CD4-positive, alpha-beta T cell treated with Interleukin-2 at 100 ng/mL for 4 hours (primary cell): ENCODE measurements at places on chromosomes 4 and X.

DNA sequence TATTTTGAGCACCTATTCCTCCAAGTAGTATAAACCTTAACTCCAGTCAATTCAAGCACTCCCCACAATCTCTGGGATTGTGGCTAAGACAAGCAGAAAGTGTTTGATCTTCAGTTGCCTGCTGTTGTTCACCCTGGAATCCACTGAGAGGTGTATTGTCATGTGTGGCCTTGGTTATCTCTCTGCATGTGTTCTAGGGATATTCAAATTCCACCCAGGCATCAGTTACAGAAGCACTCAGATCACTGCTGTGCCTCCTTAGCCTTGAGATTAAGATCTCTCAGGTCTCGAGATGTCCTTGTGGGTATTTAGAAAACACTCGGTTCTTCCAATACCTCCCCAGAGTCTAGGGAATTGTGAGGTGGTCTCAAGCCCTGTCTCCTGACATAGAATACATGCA lies 213.3 kb downstream of the SMARCA1 start:
- no peak for DNase-seq

- DNase-seq: no peak
Observed at GRCh38 chr4:31069151-31069550, 349.0 kb downstream of the PCDH7 start.

DNA sequence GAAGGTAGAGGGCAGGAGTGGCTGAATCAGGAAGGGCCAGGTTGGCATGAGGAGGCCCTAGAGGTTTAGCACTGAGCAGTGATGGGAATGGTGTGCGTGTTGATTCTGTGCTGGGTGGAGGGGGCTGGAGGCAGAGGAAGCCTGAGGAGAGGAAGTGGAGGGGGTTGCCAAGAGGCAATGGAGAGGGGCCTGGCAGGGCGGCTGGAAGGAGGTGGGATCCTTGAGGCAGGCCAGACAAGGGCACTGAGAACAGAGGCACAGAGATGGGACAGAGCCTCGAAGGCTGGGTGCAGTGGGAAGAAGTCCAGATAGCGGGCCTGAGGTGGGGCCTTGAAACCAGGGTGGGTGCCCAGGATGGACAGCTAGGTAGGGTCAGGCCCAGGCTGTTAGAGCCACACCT lies 24.3 kb downstream of the SH3BP2 start:
- no peak for DNase-seq

- peak; percentile 68 for DNase-seq
Observed at GRCh38 chr4:153643406-153644383, 40.4 kb upstream of the TLR2 start.

GRCh38 chrX:9501362-9501761 lies 36.5 kb downstream of the TBL1X start:
- no peak for DNase-seq

- no peak for DNase-seq
Observed at GRCh38 chrX:123965712-123966111, 4.2 kb downstream of the STAG2 start.

GRCh38 chr4:165767671-165768070 lies 105.4 kb upstream of the TLL1 start:
- no peak for DNase-seq

- peak; percentile 40 for DNase-seq
Observed at GRCh38 chr4:6198278-6198677, 2.1 kb downstream of the JAKMIP1 start.

GRCh38 chr4:120926358-120927025 lies 4.0 kb upstream of the PRDM5 start:
- DNase-seq: no peak

DNA sequence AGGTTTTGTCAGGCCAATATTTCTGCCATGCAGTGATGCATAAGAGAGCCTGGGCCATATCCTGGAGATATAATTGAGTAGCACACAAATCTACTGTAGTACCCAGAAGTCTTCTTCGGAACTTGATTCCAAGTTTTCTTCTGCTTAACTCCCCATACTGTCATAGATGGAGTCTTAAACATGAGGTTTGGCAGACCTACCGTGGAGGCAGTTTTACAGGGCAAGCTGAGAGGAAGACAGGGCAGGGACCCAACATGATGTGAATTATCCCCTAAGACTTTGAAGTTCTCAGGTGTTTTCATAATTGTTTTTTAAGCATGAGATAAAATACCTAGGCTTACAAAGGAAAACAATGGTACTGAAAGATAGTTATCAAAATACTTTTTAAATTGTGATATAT lies 18.2 kb downstream of the NHSL2 start:
- DNase-seq: no peak
